Midbrain (tissue), 1 donor: ENCODE measurements at places on chromosomes 16 and 17.

DNA sequence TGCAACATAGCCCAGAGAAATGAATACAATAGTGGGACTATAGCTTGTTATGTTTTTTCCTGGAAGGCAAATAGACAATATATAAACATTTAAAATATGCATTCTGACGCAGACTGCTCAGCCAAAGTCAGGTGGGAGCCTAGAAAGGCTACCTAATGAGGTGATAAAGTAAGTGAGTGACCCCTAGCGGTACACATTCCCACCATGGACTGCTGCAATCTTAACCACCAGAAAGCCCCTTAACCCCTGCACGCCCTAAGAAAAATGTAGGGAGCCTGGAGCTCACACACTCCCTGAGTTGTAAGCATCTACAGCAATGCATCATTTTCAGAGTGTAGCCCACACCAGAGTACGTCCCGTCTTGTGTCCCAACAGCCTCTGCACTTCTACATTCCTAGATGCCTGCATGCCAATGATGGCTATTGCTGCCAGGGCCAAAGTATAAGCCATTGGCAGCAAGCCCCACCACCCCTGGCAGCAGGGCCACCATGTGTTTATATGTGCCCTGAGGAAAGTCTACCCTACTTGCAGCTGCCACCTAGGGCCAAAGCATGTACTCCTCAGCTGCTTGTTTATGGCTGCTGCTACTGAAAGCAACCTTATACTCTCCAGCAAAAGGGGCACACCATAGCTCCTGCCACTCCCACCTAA lies 127.6 kb downstream of the KIF2B start:
- DNase-seq, result no peak

- no peak for DNase-seq
These were observed 13.9 kb downstream of the CYB561 start for GRCh38 chr17:63431939-63432804.

DNA sequence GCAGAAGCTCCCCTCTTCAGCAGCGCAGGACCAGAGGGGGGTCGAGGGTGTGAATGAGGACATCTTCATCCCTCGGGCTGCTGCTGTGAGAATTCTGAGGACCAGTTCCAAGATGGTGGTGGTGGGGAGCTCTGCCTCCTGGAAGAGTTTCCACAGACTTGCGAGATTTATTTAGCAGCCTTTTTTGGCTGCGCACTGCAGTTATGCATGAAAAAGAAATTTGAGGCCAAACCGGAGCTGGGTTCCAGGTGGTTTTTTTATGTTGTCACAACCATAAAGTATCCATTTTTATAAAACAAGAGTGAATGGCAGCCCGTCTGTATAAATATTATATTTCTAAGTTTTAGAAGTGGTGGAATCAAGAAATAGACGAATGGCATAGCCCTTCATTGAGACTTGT lies 76.9 kb upstream of the CLEC18A start:
- DNase-seq, result no peak

DNA sequence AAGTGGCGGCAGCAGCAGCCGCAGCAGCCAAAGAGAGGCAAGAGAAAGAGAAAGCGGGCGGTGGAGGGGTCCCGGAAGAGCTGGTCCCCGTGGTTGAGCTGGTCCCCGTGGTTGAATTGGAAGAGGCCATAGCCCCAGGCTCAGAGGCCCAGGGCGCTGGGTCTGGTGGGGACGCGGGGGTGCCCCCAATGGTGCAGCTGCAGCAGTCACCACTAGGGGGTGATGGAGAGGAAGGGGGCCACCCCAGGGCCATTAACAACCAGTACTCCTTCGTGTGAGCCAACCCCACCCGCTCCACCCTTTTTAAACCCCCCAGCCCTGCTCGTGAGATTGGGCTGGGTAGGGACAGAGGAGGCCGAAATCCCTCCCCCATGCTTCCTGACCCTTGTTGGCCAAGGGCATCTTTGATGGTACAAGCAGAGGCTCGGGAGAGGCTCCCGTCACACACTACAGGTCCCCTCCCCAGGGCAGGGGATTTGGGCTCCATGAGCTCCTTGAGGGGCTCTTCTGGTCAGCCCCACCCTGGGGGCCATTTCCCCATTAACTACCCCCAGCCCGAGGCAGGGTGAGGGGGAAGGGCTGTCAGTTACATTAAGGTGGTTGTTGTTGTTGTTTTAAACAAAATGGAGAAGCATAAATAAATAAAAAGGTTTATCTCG lies 4.6 kb upstream of the ATP2A1 start:
- no peak for DNase-seq

DNA sequence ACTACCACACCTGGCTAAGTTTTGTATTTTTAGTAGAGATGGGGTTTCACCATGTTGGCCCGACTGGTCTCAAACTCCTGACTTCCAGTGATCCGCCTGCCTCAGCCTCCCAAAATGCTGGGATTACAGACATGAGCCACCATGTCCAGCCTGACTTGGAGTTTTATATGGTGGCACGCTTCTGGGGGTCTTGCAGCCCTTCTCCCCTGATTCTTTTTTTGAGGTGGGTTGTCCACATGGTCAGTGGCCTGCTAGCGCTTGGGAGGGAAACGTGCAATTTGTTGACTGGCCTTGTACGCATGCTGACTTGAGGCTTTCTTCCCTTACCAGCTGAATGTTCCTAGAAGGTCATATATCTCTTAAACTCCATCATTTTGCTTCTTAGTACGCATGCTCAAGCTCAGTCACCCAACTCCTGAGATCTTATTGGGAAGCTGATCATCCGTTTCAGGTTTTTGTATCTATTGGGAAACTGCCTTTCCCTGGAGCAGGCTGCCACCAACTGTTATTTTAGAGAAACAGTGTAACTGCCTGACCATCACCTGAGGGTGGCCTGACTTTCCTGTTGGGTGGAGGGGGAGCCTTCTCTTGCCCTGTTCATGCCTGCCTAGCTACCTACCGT lies 13.7 kb upstream of the LDHD start:
- no peak for DNase-seq

DNA sequence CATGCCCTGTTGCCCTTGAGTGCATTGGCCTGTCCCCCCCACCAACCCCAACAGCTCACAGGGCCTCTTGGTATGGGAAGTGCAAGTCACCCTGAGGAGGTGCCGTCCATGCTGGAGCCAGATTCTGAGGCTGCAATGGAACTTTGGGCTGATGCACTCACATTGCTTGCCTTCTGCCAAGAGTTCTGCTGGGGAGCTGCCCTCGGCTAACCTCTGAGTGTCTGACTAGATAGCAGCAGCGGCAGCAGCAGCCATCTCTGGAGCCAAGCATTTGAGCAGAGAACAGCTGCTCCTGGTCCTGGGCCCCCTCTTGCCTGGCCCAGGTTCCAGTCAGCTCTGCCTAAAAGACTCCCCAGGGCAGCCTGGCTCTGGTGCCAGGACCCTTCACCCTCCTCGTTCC lies 61.5 kb downstream of the GNAO1 start:
- no peak for DNase-seq

DNA sequence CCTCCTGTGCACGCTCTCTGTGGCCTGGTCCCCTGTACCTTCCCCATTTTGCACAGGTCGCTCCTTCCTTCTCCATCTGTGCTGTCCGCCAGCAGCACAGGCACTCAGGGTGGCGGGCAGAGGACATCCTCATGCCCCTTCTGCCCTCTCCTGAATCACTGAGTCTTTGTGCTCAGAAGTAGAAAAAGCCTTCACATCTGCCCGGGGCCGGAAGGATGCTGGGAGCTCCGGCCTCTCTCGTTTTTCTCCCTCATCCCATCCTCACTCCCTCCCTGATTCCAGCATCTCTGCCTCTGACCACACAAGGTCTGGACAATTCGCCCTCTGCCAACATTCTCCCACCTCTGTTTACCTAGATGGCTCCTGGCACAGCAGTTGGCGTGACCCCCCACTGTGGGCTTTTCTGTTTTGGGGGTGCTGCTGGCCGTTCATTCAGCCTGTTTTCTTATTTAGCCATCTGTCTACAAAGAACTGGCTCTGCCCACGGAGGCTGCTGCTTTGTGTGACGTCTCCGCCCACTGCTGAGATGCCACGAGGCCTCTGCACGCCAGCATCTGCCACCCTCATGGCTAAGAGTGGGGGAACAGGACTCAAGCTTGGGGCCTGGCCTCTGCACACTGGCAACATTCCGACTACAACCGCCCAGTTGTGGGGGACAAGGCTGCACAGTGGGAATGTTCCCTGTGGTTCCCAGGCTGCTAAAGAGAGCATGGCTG lies 36.7 kb downstream of the SEC14L5 start:
- DNase-seq, result peak; percentile 49

DNA sequence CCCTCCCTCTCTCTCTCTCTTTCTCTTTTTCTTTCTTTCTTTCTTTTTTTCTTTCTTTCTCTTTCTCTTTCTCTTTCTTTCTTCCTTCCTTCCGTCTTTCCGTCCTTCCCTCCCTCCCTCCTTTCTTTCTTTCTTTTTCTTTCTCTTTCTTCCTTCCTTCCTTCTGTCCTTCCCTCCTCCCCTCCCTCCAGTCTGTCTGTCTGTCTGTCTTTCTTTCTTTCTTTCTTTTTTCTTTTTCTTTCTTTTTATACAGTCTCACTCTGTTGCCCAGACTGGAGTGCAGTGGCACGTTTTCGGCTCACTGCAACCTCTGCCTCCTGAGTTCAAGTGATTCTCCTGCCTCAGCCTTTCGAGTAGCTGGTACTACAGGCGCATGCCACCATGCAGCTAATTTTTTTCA lies 14.4 kb downstream of the CA4 start:
- no peak for DNase-seq

- DNase-seq, result no peak
These were observed 131.8 kb downstream of the IRX5 start for GRCh38 chr16:55062442-55062841.

DNA sequence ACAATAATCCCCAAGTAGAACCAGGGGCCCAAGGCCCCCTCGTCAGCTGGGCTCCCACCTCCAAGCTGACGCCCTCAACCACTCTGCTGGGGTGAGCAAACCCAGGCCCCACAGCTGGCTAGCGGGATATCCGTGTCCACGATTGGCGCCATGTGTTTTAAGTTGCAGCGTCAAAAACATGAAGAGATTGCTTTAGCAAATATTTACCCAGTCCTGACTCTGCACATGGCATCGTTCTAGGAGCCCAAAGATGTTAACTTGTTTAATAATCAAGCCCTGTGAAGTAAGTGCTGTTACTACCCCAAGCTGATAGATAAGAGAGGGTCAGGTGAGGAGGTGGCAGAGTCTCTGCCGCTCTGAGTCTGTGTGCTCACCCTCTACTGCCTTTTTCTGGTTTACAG lies 344 bp upstream of the SEPTIN12 start:
- DNase-seq, result no peak

DNA sequence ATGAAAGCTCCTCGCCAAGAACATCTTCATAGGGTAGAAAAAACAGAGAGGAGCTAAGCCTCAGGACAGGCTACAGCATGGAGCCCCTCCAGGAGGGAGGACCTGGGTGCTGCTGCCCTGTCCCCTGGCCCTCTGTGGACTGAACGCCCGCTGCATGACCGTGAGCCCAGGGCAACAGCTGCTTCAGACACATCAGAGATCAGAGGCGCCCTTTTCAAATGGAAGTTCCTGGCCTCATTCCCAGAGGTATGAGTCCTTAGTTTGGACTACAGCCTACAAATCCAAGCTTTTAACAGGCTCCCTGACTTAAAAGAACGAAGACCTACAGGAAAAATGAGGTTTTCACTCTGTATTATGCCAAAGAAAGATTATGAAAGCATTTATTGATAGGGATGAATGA lies 48.5 kb downstream of the ZNF18 start:
- no peak for DNase-seq

GRCh38 chr16:81491541-81492188 lies 47.1 kb downstream of the CMIP start:
- DNase-seq, result no peak

GRCh38 chr17:56779898-56780777 lies 53.6 kb downstream of the C17orf67 start:
- peak; percentile 77 for DNase-seq

DNA sequence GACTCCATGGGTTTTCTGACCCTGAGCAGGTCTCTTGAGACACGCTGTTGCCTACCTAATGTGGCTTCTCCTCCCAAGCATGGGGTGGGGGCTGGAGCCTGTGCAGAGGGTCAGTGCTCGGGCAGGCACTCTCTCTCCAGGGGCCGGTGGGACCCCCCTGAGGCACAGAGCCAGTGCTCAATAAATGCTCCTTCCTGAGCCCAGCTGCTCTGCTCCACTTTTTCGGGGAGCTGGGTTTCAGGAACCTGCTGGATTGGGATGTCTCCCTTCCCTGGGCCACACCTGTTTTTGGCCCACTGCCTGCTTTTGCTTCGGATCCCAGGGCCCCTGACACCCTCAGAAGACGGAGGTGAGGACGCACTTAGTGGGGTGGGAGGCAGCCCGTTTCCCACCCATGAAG lies 1.3 kb upstream of the TRIM65 start:
- DNase-seq, result no peak

DNA sequence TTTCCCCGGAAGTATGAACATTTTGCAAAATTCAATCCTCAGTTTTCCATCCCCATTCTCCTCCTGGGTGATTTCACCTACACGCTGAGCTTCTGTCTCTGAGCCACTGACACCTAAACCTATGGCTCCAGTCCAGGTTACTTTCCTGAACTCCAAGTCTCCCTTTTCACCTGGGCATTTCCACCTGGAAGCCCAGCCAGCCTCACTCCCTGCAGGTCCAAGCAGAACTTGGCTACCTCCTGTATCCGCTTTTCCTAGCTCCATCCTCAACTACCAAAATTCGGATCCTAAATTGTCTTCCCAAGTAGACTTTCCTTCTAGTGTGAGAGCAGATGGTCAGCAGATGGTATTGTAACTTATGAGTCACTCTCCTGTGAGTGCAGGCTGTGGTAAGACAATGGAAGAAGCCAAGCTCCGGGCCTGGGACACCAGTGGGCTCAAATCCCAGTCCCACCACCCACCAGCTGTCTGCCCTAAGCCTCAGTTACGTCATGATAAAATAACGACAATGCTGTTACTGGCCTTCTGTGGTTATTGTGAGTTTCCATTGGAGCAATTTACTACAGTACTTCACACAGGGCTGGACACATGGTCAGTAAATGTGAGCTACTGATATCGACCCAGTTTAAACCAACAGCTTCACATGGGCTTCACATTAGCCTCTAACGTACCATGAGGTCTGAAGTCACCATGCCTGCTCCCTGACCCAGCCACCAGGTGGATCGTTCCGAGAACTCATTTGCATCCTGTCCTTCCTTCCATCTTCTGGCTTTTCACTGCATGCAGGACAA lies 33.3 kb downstream of the PECAM1 start:
- no peak for DNase-seq

DNA sequence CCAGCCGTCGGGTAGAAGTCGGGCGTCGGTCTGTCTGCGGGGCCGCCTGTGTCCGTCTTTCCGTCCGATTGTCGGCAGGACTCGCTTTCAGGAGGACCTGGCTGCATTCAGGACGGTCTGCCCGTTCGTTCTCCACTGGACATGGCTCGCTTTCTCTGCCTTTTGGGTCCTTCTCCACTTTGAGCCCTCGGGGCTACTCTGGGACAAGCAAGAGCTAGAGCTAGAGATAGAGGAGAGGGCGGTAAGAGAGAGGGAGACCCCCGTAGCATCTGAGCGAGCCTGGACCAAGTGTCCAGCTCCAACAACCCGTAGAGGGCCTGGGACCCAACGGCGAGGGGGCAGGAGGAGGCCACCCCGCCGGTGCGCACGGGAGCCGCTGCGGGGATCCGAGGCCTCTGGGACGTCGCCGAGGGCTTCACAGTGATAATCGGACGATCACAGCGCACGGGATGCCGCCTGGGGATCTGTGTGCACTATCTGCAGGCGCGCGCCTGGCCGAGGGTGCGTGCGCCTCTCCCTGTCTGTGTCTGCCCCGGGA lies 4.5 kb downstream of the TBX4 start:
- no peak for DNase-seq

GRCh38 chr17:41561554-41561953 lies 10.3 kb downstream of the KRT9 start:
- no peak for DNase-seq

- DNase-seq, result no peak
These were observed 2.6 kb downstream of the ABCA9 start for GRCh38 chr17:69058165-69058564.
